Mesenteric fat pad (tissue), 1 donor: ENCODE measurements at places on chromosomes 12 and 14. TPM values are rescaled to one million over a fixed set of nuclear protein-coding genes. Genes with fewer than 3 reads are reported as not detected.
A peak's percentile ranks its signal among the peaks of the same experiment; 100 is the strongest.

- no peak for DNase-seq
Measured at GRCh38 chr14:74867673-74868072, 8.3 kb downstream of the PROX2 start.

GRCh38 chr12:16165506-16165905 lies 112.0 kb downstream of the SLC15A5 start:
- DNase-seq, result no peak

GRCh38 chr14:101350691-101351090 lies 210.6 kb upstream of the DIO3 start:
- peak; percentile 76 for DNase-seq

DNA sequence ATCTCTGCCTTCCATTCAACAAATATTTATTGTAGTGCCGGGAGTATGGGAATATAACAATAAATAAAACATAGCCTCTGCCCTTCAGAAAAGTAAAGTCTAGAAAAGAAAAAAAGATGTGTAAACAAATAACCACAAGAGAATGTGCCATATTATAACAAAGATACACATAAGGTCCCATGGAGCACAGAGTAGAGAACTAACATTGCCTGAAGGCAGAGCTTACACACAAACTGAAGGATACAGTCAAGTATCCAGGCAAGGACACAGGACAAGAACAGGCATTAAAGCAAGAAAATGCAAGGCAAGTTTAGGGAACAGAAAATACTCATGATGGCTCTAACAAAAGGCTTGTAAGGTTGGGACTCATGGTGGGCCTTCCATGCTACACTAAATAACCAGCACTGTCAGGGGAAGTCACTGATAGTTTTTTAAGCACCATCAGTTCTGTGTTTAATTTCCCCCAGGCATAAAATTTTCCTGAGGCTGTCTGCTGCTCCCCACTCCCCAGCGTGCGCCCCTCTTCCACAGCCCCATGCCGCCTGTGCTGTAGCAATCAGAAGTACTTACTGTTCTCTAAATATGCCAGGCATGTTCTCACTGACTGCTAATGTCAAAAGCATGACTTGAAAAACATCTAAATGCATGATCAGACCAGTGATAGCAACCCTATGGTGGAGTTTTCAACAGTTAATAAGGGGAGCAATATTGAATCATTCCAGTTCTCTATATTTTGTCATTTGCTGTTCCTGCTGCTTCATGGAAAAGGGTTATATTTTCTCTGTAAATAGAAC lies 77.8 kb downstream of the ANKS1B start:
- DNase-seq, result no peak

GRCh38 chr14:29442696-29443095 lies 485.0 kb downstream of the PRKD1 start:
- DNase-seq, result no peak

DNA sequence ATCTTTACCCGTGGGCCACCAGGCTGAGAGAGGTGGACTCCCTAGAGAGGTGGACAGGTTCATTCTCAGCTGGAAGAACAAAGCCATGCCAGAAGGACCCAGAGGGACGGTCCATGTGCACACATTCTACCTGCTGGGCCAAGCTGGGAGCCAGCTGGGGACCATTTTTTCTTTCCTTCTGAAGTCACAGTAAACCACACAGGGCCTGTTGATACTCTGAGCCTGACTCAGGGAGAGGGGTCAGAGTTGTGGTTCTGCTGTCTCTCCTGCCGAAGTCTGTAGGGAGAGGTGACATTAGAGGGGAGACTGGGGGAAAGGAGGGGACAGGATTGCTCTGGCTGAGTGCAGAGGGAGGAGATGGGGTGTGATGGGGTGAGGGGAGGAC lies 148.6 kb downstream of the TSPAN9 start:
- no peak for DNase-seq

DNA sequence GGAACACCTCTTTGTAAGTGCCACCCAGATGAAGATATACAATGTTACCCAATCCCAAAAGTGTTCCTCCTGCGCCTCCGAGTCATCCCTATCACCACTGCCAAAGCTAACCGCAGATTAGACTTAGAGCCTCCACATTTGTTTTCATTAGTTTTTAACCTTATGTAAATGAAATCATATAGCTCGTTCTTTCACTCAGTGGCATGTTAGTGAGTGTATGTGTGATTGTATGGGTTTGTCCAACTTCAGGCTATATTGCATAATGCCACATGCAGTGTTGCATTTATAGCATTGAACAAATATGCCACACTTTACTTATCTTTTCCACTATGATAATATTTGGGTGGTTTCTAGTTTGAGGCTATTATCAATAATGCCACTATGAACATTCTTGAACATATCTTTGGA lies 18.0 kb downstream of the MAP1LC3B2 start:
- DNase-seq, result no peak

GRCh38 chr12:26966842-26967241 lies 28.6 kb downstream of the FGFR1OP2 start:
- DNase-seq, result no peak

GRCh38 chr14:61074852-61075251 lies 93.8 kb downstream of the SLC38A6 start:
- no peak for DNase-seq

- no peak for DNase-seq
Measured at GRCh38 chr14:90408713-90409112, 11.9 kb downstream of the CALM1 start.

DNA sequence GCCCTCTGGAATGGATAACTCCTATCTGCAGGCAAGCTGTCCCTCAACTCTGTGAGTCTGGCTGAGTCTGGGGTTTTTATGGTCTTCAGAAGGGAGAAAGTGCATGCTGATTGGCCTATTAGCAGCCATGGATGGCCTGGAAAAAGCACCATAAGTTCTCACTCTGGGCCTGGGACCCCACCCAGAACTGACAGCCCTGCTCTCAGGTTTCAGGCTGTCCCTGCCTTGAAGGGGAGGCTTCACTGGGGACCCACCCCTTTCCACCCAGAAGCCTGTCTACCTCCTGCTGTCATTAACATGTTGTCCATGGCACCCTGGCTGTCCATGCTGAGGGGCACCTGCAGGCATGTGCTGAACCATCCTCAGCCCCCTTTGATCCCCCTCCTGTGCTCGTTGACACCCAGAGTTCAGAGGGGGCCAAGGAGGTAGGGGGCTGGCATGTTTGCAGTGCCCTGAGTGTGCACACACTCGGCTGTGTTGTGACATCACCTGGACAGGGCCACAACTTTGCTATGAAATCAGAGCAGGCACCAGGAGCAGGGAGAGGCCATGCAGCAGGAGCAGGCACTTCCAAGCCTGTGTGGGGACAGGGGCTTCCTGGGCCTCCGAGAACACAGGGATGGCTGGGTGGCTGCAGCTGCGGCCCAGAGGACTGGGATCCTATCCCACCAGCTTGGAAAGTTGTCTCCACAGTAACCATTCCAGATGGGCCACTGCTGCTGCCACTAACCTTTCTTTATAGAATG lies 84.7 kb downstream of the ACSS3 start:
- DNase-seq, result no peak

DNA sequence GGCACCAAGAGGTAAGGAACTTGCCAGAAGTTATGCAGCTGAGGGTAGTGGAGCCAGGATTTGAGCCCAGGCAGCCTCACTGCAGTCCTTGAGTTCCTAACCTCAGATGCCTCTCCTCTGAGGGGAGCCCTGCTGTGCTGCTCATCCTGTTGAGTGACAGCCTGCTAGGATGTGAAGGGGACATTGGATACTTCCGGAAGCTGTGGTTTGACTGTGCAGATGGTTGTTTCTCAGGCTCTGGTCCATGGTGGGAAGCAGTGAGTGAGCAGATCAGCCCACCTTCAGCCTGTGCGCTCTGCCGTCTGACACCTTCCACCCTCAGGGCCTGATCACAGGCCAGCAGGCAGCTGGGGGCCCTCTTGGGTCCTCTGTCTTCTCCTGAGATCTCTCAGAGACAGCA lies 253.2 kb downstream of the CACNA1C start:
- DNase-seq, result peak; percentile 60

DNA sequence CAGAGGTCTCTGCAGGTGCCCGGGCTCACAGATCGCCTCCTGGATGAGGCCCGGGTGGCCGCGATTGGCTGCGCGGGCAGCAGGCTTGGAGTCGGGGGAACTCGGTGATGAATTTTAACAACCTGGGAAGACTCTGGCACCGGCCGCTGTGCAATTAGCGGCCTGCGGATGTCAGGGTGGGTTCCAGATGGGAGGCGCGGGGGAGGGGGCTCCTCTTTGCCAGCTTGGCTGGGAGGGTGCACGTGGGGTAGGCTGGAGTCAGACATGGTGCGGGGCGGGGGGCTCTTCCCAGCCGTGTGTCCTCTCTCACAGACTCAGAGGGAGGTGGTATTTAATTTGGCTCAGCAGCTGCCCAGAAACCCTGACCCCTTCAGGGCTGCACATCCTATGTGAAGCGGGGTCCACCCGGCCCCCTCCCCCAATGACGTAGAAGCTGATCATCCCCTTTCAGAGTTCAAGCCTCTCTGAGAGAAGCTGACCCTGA lies 81.4 kb downstream of the KIF26A start:
- DNase-seq, result no peak

- DNase-seq, result no peak
Measured at GRCh38 chr12:28870839-28871440, 278.1 kb upstream of the FAR2 start.

DNA sequence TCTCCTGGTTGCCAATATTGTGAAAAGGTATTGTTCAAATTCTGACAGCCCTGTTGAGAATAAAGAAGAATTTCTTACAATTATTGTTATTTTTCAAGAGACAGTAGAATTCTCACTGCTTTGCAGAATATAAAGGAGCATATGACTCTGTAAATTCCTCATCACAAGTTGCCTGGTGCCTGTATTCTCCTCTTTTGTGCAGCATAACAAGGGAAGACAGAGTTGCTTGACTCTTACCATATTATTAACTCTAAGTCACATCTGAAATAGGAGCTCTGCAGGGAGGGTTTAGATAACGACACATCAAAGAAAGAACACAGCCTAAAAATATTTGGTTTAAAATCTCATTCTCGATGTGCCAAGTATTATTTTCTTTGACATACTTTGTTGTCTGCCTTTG lies 31.1 kb downstream of the MYF5 start:
- DNase-seq, result no peak

Gene VRK1
- total RNA-seq, result 9.0 TPM

Gene PPP4R4
- total RNA-seq, result 0.13 TPM

Gene PZP
- 0.61 TPM for total RNA-seq

Gene SRGAP1
- total RNA-seq, result 20.5 TPM

Gene SRSF5
- 288 TPM for total RNA-seq

Gene CCDC175
- total RNA-seq, result not detected

Gene PLEK2
- total RNA-seq, result 0.64 TPM

Gene ABHD4
- total RNA-seq, result 36.5 TPM

Gene OLR1
- total RNA-seq, result 6.2 TPM

Gene SUOX
- total RNA-seq, result 27.7 TPM

Gene TPPP2
- not detected for total RNA-seq

Gene CLEC6A
- total RNA-seq, result not detected

Gene SLC7A8
- 33.4 TPM for total RNA-seq

Gene PRR4
- 0.93 TPM for total RNA-seq

Gene TAS2R19
- total RNA-seq, result 2.8 TPM

Gene TESPA1
- total RNA-seq, result 0.48 TPM
